ENCODE measurements at places on chromosomes 12 and 14.

DNA sequence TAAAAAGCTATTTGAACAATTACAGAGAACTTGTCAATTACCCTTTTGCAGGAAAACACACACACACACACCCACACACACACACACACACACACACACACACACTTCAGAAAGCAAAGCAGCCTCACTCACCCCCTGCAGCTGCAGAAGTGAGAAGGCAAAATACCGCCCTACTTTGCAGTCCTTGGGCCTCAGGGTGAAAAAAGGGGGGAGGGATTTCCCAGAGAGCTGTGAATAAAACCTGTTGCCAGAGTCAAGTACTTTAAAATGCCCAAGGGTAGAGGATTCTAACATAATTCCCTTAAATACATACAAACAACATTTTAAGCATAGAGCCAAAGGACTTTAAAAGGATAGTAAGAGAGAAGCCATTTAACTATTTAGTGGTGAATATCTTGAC, 285.9 kb downstream of the MDGA2 start:
- no peak for DNase-seq

GRCh38 chr12:118136559-118137003, 657 bp downstream of the PEBP1 start:
- peak; percentile 42 for DNase-seq

DNA sequence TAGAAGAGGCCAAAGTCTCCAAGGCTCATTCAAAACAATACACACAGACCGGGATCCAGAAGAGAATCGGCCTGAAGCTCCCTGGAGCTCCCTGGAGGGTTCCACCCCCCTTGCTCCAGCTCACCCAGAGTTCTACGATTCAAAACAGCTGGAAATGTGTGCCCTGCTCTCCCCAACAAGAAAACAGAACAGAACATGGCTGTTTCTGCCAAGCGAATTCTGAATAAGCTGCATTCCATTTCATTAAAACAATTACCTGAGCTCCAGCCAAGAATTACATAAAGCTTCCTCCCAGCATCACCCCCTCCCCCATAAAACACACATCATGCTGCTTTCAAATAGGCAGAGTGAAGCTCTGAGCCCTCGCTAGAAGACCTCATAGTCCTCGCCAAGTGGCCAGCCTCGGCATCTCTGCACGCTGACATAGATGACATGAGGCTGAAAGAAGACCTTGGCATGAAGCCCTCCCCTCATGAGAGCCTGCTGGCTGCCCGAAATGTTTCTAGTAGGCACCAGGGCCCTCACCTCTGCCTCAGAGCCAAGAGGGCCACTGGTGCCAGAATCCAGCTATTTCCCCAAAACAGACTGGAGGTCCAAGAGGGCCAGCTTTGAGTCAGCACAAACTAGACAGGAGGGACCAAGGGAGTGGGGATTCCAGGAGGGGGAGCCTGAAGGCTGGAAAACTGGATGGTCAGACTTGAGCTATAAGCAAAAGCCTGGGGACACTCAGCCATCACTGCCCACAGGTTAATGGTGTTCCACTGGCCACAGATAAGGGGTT, 8.3 kb downstream of the PXN start:
- no peak for DNase-seq

- no peak for DNase-seq
These were observed 75.6 kb downstream of the LMO3 start for GRCh38 chr12:16530268-16530850.

DNA sequence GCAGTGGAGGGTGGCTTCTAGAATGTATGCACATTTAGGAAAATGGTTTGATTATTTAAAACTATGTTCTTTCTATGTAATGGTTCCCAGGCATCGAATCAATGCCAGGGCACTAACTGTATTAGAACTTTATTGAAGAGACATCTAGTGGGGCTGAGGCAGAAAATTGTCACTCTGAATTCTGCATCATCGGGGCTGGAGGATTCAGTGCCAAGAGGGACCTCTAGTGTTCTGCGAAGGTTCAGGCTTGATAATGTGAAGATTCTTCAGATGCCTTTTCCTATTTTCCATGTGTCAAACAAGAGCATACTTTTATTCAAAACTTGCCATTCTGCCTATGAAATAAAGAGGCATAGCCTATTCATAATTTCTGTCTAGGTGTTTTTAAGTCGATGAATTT, 146.3 kb downstream of the CAND1 start:
- no peak for DNase-seq

- no peak for DNase-seq
These were observed 215.5 kb downstream of the C12orf50 start for GRCh38 chr12:87813476-87814234.

DNA sequence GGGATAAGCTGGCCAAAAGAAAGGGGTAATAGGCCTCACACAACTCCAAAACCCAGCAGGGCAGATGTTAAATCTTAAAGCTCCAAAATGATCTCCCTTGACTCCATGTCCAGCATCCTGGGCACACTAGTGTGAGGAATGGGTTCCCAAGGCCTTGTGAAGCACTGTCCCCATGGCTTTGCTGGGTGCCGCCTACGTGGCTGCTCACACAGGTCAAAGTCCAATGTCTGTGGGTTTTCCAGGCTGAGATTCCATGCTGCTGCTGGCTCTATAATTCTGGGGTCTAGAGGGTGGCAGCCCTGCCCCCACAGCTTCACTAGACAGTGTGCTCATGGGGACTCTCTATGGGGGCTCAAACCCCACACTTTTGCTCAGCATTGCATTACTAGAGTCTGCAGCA, 145.3 kb upstream of the GRIN2B start:
- DNase-seq: no peak

- no peak for DNase-seq
These were observed 12.7 kb upstream of the NOXRED1 start for GRCh38 chr14:77436042-77436441.

GRCh38 chr12:75984577-75985182, 46.9 kb downstream of the PHLDA1 start:
- DNase-seq: no peak

DNA sequence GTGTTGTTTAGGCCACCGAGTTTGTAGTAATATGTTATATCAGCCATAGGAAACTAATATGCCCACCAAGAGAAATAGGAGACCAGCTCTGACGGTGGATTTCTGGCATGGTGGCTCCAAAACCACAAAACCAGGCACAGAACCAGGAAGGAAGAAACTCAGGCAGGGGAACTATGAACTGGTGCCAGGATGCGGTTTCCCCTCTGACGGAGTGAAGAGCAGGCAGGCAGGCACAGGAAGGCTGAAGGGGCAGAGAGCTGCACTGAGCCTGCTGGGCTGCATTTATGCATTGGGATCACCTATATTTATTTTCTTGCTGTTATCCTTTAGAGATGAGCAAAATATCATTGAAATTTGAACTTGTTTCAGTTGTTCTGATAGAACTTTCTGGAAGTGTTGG, 479.4 kb downstream of the VRK1 start:
- no peak for DNase-seq

DNA sequence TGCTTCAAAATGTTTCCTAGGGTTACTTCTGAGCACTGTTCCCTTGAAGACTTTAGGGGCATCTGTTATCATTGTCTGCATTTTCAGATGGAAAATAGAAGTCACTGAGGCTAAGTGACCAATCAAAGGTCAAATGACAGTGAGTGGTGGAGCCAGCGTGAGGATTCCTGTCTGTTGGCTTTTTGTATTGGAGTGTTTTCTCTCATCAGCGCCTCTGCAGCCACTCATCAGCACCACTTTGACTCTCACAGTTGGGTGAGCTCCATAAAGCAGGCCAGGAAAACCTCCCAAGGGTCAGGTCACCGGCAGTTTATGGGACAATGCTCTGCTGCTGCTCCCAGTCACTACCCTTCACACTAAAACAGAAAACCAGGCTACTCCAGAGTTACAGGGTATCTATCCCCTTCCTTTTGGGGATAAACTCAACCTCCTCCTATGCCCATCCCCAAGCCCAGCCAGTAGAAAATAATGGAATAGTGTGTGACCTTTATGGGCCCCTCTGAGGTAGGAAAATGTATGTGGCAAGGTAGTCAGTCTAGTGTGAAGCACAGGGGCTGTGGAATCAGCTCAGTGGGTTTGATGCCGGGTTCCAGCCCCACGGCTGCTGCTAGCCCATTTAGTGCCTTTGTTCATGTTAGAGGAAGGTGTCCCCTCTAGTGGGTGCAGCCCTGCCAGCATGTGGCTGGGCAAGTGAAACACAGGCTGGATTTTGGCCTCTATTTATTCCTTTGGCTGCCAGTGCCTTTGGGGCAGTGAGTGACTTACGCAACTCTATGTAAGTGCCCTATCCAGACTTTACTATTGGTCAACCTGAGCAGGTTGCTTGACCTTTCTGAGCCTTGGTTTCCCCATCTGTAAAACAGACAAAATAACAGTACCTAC, 133.8 kb upstream of the CPM start:
- no peak for DNase-seq

DNA sequence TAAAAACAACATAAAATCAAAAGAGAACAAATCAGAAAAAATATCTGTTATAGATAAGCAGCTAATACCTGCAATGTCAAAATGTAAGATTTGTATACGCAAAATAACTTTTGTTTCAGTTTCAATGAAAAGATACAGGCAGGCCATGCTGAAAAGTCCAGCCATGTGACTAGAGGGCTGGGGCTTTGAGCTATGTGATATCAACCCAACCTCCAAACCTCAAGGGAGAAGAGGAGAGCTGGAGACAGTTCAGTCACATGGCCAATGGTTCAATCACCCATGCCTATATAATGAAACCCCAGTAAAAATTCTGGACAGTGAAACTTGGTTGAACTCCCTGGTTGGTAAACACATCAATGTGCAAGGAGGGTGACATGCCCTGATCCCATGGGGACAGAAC, 5.3 kb downstream of the COX16 start:
- no peak for DNase-seq

- DNase-seq: no peak
These were observed 9.9 kb downstream of the ITGB7 start for GRCh38 chr12:53197011-53197640.

GRCh38 chr12:32431025-32431424, 31.7 kb downstream of the FGD4 start:
- DNase-seq: no peak

DNA sequence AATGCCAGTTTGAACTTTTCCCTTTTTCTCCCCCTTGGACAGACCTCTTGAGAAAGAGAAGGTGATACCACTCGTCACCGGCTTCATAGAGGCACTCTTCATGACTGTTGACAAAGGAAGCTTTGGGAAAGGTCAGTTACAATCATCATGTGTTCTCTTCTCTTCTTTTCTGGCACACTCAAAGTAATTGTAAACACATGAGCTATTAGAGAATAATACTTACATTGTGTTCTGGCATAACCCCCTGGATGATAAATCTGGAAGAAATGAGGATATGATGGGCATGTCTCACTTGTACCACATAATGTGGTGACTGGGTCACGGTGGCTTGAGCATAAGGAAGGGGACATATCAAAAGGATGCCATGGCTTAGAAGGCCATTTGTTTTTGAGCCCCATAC, 20.0 kb downstream of the UTP20 start:
- DNase-seq: no peak

DNA sequence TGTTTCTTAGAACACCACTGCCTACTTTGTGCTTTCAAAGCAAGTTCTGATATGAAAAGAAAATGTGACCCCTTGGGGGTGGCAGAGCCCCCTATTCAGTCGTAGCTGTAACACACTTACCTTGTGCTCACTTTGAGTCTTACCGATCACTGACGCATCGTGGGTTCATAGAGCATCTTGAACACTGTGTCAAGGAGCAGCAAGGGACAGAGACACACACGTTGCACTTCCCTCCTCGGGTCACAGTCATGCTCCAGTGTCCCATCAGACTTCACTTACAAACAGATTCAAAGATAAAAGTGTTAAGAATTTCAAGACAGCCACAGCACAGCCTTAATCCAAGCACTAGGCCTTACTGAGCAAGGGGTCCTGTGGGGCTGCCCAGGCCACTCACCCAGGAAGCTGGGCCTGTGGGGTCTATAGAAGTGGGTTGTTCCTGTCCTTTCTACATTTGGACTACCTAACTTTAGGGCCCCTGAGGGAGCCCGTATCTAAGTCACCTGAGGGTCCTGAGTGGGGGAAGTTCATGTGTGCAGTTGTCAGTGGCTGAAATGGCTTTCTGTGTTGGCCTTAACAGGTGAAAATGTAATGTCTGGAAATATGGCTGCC, 75.4 kb upstream of the BDKRB2 start:
- no peak for DNase-seq

- DNase-seq: no peak
These were observed 77.2 kb downstream of the BTG1 start for GRCh38 chr12:92068459-92068858.

- DNase-seq: no peak
These were observed 31.9 kb upstream of the ZFP36L1 start for GRCh38 chr14:68824517-68825347.
